Stimulated activated CD8-positive, alpha-beta memory T cell treated with anti-CD3 and anti-CD28 coated beads, Interleukin-15, amount 100 ng/mL, for 4 hours (primary cell): ENCODE measurements at places on chromosomes 3 and 15.

- DNase-seq = peak; percentile 18
Observed at GRCh38 chr15:94164202-94164807, 67.1 kb upstream of the MCTP2 start.

DNA sequence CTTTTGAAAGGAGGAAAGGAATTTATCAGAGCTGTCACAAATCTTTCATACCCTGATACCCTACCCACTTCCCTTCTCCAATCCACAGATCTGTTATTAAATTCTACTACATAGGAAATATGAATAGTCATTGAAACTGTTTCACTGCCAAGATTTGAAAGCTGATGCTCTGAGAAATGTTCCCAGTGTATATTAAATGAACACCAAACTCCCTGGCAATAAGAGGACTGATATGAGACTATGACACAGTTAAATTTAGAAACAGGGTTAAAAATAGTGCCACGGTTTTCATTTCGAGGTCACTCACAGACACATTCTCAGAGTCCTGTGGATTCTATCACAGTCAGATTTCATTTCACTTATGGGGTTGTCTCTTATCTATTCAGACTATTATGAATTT, 27.2 kb upstream of the GBE1 start:
- no peak for DNase-seq

GRCh38 chr3:149245738-149246451, 24.3 kb upstream of the CP start:
- DNase-seq = no peak

DNA sequence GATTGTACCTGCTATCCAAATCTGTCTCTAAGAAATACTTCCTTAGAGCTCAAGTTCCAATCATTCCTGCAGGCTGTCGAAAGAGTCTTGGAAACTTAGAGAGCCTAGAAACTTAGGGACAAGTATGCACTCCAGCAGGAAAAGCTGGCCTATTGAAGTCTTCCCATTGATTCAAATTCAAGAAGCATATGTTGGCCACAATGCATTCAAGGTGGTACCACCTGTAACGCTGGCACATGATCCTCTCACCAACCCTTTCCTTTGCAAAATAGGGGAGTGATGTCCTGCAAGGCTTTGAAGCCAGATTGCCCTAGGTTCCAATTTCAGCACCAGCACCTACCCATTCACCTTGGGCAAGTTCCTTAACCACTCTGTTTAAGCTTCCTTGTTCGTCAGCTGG, 6.0 kb downstream of the ADAMTS9 start:
- no peak for DNase-seq

DNA sequence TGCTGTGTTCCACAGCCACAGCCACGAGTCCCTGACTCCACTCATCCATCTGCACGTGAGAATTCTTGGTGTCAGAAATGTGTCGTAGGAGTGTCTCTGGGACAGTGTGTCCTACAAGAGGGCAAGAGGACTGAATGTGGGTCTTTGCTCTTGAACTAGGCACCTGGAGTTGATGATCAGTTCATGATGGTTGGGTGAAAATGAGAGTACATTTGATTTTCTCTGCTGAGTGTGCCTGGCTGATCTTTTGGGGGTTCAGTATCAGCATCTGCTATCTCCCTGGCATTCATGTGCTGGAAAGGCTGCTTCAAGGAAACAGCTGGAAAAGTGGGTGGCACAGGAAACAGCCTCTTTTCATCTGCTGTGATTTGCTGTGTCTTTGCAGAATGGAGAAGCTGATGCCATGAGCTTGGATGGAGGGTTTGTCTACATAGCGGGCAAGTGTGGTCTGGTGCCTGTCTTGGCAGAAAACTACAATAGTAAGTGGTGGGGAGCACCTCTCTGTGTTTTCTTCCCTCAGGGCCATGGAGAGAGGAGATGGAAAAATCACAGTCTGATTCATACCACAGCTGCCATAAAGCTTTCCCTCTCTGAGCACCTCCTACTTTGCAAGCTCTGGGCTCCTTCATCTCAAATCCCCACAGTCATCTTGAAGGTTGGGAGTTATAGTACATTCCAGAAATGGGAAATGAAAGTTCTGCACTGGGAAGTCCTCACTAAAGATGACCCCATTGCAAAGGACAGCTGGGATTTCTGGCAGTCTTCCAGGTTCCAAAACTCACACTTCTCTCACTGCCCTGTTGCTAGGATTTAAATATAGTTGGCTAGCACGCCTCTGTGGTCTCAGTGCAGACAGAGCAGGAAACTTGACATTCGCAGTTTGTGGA, 17.8 kb downstream of the TF start:
- DNase-seq = no peak

GRCh38 chr3:45033791-45034190, 7.7 kb downstream of the CLEC3B start:
- no peak for DNase-seq

- DNase-seq = no peak
Observed at GRCh38 chr3:15693355-15693754, 91.8 kb downstream of the BTD start.

GRCh38 chr3:43031485-43031884, 52.4 kb downstream of the GASK1A start:
- DNase-seq = no peak

DNA sequence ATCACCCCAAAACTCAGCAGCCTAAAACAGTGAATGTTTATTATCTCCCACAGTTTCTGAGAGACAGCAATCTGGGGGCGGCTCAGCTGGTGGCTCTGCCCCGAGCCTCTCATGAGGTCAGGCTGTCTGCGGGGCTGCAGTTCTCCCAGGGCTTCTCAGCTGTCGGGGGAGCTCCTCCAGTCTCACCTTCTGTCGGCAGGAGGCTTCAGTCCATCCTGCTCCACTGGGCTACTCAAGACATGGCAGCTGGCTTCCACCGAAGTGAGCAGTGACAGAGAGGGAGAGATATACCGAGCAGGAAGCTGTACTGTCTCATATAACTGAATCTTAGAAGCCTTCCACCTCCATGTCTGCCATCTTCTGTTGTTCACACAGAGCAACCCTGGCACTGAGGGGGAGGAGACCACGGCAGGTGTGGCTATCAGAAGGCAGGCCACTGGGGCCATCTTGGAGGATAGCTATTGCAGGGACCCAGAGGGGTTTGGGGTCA, 72.8 kb upstream of the ITGA11 start:
- DNase-seq = no peak

DNA sequence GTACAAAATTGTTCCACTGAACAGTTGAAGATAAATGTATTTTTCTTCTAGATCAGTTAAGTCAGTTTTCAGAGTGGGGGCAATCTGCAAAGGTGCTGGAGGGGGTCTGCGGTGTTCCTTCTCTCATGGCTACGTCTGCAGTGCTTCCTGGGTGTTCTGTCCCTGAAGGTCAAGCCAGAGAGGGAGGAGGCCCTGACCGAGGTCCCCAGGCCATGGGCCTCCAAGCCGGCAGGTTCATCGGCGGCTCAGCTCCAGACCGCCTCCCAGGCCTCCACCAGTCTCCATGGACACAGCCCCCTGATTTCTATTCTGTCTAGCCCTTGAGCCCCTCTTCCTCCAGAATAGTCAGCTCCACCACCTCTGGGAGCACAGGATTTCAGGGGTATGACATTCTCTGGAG, 28.5 kb upstream of the TSEN2 start:
- DNase-seq = no peak

- DNase-seq = no peak
Observed at GRCh38 chr3:169432708-169433432, 230.6 kb downstream of the MECOM start.

DNA sequence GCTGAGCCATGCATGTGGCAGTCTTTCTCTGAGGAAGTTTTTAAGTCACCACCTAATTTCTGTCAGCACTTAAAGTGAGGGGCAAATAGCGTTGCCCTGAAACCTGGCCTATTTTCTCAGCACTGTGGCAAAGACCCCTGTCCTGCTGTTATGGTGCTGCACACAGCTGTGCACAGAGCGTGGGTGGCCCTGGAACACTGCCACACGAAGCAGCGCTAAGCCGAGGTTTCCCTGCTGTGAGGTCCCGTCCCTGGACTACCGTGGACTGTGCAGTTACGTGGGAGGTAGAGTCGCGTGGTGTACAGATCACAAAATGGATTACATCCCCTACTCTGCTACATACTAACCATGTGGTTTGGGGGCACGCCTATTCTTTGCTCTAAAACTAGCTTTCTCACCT, 101.6 kb upstream of the NR2E3 start:
- no peak for DNase-seq
